ENCODE measurements at places on chromosomes 2 and 18.

DNA sequence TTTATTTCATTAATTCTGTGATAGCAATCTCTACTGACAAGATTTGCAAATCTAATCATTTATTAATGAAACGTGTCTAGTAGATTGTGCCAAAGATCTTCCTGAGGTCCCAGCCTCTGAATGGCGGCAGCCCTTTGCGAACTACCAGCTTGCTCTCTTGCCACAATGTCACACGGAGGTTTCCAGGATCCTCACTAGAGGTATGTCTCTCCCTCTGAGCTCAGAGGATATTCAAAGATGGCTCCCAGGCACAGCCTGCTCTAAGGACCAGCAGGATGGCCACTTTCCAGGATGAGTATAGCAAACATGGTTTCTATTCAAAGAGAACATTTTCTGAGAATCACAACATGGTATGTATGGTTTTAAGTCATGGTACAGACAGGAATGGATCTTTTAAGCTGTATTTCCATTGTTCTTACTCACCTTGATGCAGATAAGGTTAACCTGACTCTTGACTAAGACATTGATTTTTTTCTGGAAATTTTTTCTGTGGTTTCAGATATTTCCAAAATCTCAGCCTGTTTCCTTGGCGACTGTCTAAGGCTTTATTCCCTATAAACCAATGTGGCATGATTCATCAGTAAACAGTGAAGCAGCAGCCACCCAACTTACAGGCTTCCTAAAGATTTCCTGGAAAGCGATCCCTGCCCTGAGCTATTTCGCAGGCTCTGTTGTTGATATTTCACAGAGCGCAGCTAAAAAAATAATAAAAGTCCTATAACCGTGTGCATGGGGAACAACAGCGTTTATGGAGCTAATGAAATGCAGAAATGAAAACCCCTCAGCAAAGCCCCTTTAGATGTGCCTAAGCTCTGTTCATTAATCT is 54.1 kb upstream of the KLF7 start:
- peaks cover 51% of the 10 kb centered on the region for H3K4me1 ChIP-seq
- no peak overlapping the region for H3K27ac ChIP-seq
- no peaks in the 10 kb centered on the region for H3K36me3 ChIP-seq
- H3K27me3 ChIP-seq = no peaks in the 10 kb centered on the region
- no peak overlapping the region for H3K4me3 ChIP-seq

GRCh38 chr2:43013821-43014345 is 212.5 kb downstream of the ZFP36L2 start:
- DNase-seq = no peak
- H3K4me1 ChIP-seq = peaks cover 14% of the 10 kb centered on the region
- no peak overlapping the region for H3K4me3 ChIP-seq
- no peaks in the 10 kb centered on the region for H3K27me3 ChIP-seq
- no peaks in the 10 kb centered on the region for H3K36me3 ChIP-seq
- H3K27ac ChIP-seq = no peak overlapping the region

- H3K4me1 ChIP-seq = peaks cover 2% of the 10 kb centered on the region
- H3K4me3 ChIP-seq = no peak overlapping the region
- no peak overlapping the region for H3K27ac ChIP-seq
- H3K36me3 ChIP-seq = no peaks in the 10 kb centered on the region
Measured at GRCh38 chr2:198692907-198693510, 764.7 kb downstream of the SATB2 start.

DNA sequence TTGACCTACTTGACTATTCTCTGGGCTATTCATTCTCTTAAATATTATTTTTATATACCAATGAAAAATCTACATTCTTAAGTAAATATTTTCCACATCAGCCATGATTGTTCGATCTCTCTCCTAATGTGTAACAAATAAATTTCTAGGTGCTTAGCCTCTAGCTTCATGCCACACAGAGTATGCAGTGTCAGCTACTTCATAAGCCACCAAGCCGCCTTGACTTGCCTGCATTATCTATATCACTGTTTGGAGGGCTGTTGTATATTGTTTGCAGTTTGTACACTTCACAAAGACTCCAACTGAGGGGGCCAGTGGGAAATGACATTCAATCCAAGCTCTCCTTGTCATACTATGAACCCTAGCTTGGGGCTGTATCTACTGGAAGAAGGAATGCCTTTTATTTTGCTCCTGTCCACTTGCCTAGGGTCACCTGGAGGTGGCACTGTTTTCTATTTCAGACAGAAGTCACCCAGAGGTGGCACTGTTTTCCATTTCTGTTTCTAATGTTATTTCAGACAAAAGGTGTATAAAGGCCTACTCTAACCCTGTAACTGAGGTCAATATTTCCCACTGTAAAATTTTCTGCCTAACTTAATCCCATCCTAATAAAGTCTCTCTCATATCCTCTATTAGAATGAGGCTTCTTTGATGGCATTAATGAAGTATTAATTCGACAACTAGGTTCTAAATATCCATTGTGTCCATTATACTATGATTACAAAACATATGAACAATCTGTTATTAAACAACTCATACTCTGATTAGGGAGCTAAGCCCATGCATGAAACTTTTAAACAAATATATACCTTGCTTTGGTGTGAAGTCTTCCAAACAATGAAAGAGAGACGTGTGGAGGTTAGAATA is 36.4 kb downstream of the COL5A2 start:
- no peaks in the 10 kb centered on the region for H3K27me3 ChIP-seq
- no peaks in the 10 kb centered on the region for H3K4me1 ChIP-seq
- no peak overlapping the region for H3K27ac ChIP-seq
- peak; percentile 39 for DNase-seq
- H3K4me3 ChIP-seq = no peak overlapping the region
- H3K36me3 ChIP-seq = no peaks in the 10 kb centered on the region

- no peak overlapping the region for H3K4me3 ChIP-seq
- H3K4me1 ChIP-seq = no peaks in the 10 kb centered on the region
- H3K27me3 ChIP-seq = no peaks in the 10 kb centered on the region
- H3K36me3 ChIP-seq = no peaks in the 10 kb centered on the region
- H3K27ac ChIP-seq = no peak overlapping the region
- no peak for DNase-seq
Measured at GRCh38 chr2:75010571-75010970, 52.1 kb downstream of the POLE4 start.

DNA sequence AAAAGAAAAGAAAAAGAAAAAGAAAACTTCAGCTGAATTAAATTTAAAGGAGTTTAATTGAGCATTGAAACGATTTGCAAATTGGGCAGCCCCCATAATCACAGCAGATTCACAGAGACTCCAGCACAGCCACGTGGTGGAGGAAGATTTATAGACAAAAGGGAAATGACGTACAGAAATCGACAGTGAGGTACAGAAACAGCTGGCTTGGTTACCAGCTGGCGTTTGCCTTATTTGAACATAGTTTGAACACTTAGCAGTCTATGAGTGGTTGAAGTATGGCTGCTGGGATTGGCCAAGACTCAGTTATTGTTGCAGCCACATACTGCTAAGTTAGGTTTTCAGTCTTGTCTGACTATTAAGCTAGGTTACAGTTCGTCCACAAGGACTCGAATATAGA is 312.2 kb upstream of the SLC14A2 start:
- H3K4me1 ChIP-seq = peaks cover 9% of the 10 kb centered on the region
- H3K27ac ChIP-seq = no peak overlapping the region
- no peak overlapping the region for H3K4me3 ChIP-seq
- no peak for DNase-seq

DNA sequence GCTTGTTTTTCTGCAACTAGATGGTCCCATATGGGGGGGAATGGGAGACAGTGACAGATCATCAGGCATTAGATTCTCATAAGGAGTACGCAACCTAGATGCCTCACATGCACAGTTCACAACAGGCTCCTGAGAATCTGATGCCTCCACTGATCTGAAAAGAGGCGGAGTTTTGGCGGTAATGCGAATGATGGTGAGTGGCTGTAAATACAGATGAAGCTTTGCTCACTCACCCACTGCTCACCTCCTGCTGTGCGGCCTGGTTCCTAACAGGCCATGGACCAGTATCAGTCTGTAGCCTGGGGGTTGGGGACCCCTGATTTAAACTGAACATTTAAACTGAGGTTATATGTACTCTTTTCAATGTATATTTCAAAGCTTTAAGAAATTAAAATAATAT is 40.7 kb downstream of the SOS1 start:
- H3K4me1 ChIP-seq = no peaks in the 10 kb centered on the region
- no peak overlapping the region for H3K27ac ChIP-seq
- peaks cover 4% of the 10 kb centered on the region for H3K36me3 ChIP-seq
- H3K27me3 ChIP-seq = no peaks in the 10 kb centered on the region

GRCh38 chr2:30753630-30754029 is 53.6 kb downstream of the CAPN13 start:
- H3K27ac ChIP-seq = no peak overlapping the region
- no peak for DNase-seq
- no peaks in the 10 kb centered on the region for H3K4me1 ChIP-seq
- no peaks in the 10 kb centered on the region for H3K36me3 ChIP-seq
- H3K27me3 ChIP-seq = peaks cover 6% of the 10 kb centered on the region
- H3K4me3 ChIP-seq = no peak overlapping the region

GRCh38 chr2:99780276-99780675 is 290.5 kb upstream of the REV1 start:
- no peak for DNase-seq
- H3K4me1 ChIP-seq = no peaks in the 10 kb centered on the region
- no peak overlapping the region for H3K27ac ChIP-seq
- no peak overlapping the region for H3K4me3 ChIP-seq
- H3K27me3 ChIP-seq = no peaks in the 10 kb centered on the region

GRCh38 chr2:32723467-32724079 is 95.7 kb downstream of the TTC27 start:
- H3K27ac ChIP-seq = no peak overlapping the region
- H3K36me3 ChIP-seq = no peaks in the 10 kb centered on the region
- H3K4me3 ChIP-seq = no peak overlapping the region
- no peak for DNase-seq
- no peaks in the 10 kb centered on the region for H3K4me1 ChIP-seq

GRCh38 chr2:75954761-75955160 is 244.0 kb upstream of the GCFC2 start:
- DNase-seq = no peak
- H3K27me3 ChIP-seq = no peaks in the 10 kb centered on the region
- H3K36me3 ChIP-seq = no peaks in the 10 kb centered on the region
- no peak overlapping the region for H3K27ac ChIP-seq

DNA sequence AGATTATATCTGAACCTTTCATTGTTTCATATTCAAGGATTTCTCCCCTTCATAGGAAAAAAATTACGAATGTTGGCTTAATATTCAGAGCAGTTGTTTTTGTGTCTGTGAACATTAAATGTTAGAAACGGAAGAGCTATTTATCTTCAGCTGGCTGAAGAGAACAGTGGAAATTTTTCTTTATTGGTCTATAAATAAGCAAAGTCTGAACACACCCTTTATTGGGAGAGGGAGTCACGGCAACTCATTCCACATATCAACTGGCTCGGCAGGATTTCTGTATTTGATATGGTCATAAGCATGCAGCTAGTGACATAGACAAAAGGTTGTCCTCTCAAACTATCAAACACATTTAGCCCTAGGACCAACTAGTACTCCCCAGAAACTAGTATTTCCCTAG is 468.4 kb upstream of the HNRNPA3 start:
- no peak for DNase-seq
- no peak overlapping the region for H3K27ac ChIP-seq
- H3K4me1 ChIP-seq = no peaks in the 10 kb centered on the region
- H3K36me3 ChIP-seq = no peaks in the 10 kb centered on the region
- H3K4me3 ChIP-seq = no peak overlapping the region

- peak; percentile 32 for DNase-seq
- H3K4me3 ChIP-seq = no peak overlapping the region
Measured at GRCh38 chr2:43110442-43110871, 115.9 kb downstream of the ZFP36L2 start.

- no peak for DNase-seq
- H3K36me3 ChIP-seq = no peaks in the 10 kb centered on the region
- no peaks in the 10 kb centered on the region for H3K27me3 ChIP-seq
- no peak overlapping the region for H3K4me3 ChIP-seq
Measured at GRCh38 chr18:22544626-22545025, 126.9 kb upstream of the CTAGE1 start.

GRCh38 chr2:74334931-74335333 is 8.3 kb downstream of the SLC4A5 start:
- peak; percentile 72 for DNase-seq
- no peaks in the 10 kb centered on the region for H3K36me3 ChIP-seq
- no peak overlapping the region for H3K4me3 ChIP-seq
- no peaks in the 10 kb centered on the region for H3K4me1 ChIP-seq
- no peak overlapping the region for H3K27ac ChIP-seq

GRCh38 chr2:190961918-190962487 is 52.0 kb downstream of the STAT1 start:
- no peak for DNase-seq
- no peak overlapping the region for H3K4me3 ChIP-seq
- H3K27ac ChIP-seq = no peak overlapping the region

- DNase-seq = no peak
- no peaks in the 10 kb centered on the region for H3K27me3 ChIP-seq
- no peaks in the 10 kb centered on the region for H3K36me3 ChIP-seq
- no peak overlapping the region for H3K4me3 ChIP-seq
- H3K27ac ChIP-seq = no peak overlapping the region
Measured at GRCh38 chr2:108354136-108354535, 23.6 kb upstream of the SULT1C4 start.

- no peaks in the 10 kb centered on the region for H3K27me3 ChIP-seq
- H3K4me1 ChIP-seq = peaks cover 2% of the 10 kb centered on the region
- H3K27ac ChIP-seq = no peak overlapping the region
- no peak for DNase-seq
- H3K36me3 ChIP-seq = peaks cover 49% of the 10 kb centered on the region
- no peak overlapping the region for H3K4me3 ChIP-seq
Measured at GRCh38 chr2:161208527-161209139, 48.4 kb downstream of the TANK start.

DNA sequence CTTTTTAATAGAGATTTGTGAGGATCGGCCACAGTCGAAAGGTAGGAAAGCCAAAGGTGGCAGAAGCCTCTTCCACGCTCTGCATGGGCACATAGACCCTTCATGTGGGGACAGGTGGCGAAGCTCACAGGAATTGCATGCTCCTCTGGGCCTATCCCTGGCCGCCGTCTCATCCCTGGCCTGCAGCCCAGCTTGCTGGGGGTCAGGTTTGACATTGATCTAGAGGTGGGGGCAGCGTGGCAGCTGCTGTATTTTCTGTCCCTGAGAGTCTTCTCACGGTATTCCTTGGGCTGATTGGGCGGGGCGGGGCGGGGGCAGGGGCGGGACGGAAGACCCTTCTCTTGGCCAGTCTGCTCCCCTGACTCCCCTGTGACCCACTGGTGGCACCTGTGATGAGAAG is 48.9 kb downstream of the STK25 start:
- H3K4me1 ChIP-seq = peaks cover 4% of the 10 kb centered on the region
- H3K36me3 ChIP-seq = no peaks in the 10 kb centered on the region
- no peaks in the 10 kb centered on the region for H3K27me3 ChIP-seq
- no peak overlapping the region for H3K4me3 ChIP-seq
- H3K27ac ChIP-seq = no peak overlapping the region
- no peak for DNase-seq

DNA sequence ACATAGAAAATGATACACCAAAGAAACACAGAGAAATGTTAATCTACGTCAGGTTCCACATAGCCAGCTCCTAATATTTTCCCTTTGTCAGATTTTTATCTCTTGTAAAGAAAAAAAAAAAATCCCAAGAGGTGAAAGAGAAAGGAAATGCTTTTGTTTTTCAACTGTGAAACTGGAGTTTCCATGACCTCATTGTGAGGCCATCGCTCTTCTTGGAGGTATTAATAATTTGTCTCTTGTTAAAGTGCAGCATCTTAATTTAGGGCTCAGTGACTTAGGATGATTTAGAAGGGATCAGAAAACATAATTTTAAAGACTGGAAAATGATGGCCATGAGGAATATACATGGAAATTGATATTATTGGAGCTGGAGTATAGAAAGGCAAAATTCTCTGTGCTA is 21.7 kb downstream of the ARHGAP28 start:
- DNase-seq = no peak
- H3K36me3 ChIP-seq = no peaks in the 10 kb centered on the region
- H3K27me3 ChIP-seq = no peaks in the 10 kb centered on the region
- H3K4me3 ChIP-seq = no peak overlapping the region

Measured in neuronal stem cell (in vitro differentiated cells).